ENCODE measurements at places on chromosomes 6 and 20.

GRCh38 chr6:125421836-125422235, 120.1 kb upstream of the HDDC2 start:
- DNase-seq, result no peak

GRCh38 chr6:135937106-135937505, 85.6 kb downstream of the PDE7B start:
- DNase-seq, result no peak

GRCh38 chr6:35601331-35602132, 87.2 kb downstream of the FKBP5 start:
- no peak for DNase-seq

- no peak for DNase-seq
Measured at GRCh38 chr6:130967502-130968445, 95.3 kb downstream of the EPB41L2 start.

DNA sequence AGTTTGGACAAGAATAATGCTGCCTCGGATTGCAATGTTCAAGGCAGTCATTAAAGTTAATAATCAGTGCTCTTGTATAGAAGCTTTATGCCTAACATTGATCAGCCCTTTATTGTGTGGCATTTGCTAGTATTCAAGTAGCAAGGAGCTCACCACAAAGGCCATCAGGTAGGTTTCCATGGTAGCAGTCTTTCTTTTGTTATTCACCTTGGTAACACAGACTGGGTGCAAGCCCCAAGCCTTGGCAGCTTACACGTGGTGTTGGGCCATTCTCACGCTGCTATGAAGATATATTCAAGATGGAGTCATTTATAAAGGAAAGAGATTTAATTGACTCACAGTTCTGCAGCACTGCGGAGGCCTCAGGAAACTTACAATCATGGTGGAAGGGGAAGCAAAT, 149.3 kb downstream of the ADAT2 start:
- DNase-seq, result peak; percentile 28

DNA sequence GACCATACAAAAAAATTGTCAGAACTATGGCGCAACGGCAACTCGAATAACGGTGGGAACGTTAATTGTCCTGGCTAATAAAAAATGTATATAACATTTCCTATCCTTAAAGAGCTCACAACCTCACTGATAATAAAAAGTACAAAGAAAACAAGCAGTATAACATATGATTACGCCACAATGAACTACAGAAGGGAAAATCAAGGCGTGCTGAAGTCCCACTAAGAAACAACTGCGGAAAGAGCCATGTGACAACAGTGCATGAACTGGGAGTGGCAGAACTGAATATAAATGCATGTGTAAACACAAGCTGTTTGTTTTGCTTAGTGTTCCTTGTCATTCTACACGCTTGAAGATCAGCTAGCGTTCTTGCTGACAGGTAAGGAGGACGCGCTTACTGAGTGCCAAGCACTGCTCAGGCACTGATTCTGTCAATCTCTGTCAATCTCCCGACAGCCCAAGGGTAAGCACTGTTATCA, 466 bp upstream of the PSMB1 start:
- no peak for DNase-seq

GRCh38 chr6:2545383-2546038, 205.2 kb downstream of the MYLK4 start:
- no peak for DNase-seq

DNA sequence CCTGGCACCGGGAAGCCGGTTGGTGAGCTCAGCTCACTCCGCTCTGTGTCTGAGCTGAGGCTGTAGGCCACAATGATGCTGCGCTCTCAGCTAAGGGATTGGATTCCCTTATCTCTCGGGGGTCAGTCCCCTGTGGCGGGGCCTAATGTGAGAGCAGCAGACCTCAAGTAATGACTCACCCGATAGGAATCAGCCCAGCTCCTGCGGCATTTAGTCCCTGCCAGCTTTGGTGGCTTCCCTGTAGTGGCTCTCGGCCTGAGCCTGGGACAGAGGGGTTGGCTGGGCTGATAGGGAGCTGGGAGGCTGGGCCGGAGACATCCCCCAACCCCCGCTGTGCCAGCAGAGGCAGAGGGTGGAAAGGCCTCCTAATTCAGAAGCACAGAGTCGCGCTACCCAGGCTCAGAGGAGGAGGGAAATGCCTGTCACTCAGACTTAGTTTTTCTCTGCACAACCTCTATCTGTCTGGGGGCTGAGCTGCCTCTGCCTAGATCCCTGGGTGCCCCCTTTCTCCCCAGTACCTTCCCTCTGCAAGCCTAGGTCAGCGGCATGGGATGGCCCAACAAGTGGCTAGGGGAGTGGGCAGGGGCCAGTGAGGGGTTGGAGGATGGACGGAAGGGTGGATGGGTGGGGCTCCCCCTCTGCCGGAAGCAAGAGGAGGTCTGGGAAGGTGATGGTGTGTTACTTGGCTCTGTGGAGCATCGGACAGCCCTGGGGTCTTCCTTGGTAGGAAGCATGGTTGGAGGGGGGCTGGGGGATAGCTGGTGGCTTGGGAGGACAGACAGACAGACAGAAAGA, 92.2 kb downstream of the CDH22 start:
- no peak for DNase-seq

GRCh38 chr6:15653581-15653980, 9.2 kb downstream of the DTNBP1 start:
- no peak for DNase-seq

- DNase-seq, result no peak
Measured at GRCh38 chr6:139544701-139545057, 170.2 kb upstream of the CITED2 start.

- peak; percentile 7 for DNase-seq
Measured at GRCh38 chr6:148700741-148701311, 46.0 kb upstream of the UST start.

GRCh38 chr6:85124472-85125354, 325.2 kb upstream of the NT5E start:
- no peak for DNase-seq

DNA sequence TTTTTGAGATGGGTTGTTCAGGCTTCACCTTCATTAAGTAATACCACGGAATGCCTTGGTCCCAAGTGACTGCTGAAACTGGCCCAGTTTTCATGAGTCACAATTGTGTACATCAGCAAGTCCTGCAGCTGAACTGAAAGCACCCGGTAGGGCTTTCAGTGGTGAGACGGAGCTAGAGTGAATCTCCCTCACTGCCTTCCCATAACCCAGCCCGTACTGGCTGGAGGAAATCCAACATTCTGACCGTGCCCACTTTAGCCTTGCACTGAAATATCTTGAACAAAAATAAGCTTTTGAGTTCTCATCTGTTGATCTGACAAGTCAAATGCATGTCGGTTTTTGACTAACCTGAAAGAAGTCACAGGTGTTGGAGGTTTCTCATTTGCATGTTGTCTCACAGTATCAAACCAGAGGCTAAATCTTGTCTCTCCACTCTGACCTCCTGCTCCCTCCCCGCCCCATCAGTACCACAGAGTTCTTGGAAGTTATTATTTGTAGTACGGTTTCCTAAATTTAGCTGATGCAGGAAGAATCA, 35.9 kb downstream of the DUSP22 start:
- no peak for DNase-seq

DNA sequence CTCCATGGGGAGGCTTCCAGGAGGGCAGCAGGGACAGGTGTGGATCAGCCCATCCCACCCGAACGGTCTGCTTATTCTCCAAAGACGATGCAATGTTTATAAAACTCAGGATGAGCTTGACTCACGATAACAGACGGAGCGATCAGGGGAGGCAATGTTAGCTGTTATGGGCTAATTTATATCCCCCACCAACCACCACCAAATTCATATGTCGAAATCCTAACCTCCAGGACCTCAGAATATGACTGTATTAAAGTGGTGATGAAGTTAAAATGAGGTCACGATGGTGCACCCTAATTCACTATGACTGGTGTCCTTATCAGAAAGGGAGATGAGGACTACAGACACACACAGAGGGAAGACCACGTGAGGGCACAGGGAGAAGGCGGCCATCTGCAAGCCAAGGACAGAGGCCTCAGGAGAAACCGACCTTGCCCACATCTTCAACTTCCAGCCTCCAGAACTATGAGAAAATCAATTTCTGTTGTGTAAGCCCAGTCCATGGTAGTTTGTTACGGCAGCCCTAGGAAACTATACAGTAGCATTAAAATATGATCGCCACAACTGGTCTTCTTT, 7.0 kb downstream of the ADTRP start:
- DNase-seq, result no peak

DNA sequence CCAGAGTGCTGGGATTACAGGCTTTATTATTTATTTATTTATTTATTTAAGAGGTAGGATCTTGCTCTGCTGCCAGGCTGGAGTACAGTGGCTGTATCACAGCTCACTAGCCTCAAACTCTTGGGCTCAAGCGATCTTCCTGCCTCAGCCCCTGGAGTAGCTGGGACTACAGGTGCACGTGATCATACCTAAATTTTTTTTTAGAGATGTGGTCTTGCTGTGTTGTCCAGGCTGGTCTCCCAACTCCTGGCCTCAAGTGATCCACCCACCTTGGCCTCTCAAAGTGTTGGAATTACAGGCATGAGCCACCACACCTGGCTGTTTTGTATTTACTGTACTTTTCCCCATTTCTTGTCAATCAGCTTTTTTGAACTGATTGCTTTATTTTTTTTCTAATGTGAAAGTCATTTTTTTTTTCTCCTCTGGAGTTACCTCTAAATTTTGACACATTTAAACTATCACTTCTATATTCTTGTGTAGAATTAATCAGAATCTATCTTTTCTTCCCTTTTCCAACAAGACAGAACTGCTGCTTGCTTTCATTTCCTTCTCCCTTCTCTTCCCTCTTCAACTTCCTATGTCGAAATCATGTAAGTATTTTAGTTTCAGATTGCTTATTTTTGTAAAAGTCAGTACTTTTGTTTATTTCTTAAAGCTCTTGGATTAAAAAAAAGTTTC, 12.0 kb downstream of the PANK2 start:
- DNase-seq, result no peak

- no peak for DNase-seq
Measured at GRCh38 chr6:127554435-127555006, 22.5 kb upstream of the C6orf58 start.

Measured in COR-L47 (cell line).